Epithelial cell of proximal tubule (primary cell): ENCODE measurements at places on chromosomes 7 and 10.

- DNase-seq = no peak
These were observed 7.5 kb upstream of the GPNMB start for GRCh38 chr7:23238983-23239652.

- DNase-seq = no peak
These were observed 195.2 kb upstream of the KCND2 start for GRCh38 chr7:120077777-120078176.

GRCh38 chr10:103620352-103620740 is 126.8 kb downstream of the NEURL1 start:
- DNase-seq = no peak

- DNase-seq = no peak
These were observed 28.2 kb downstream of the IL15RA start for GRCh38 chr10:5949009-5949759.

- no peak for DNase-seq
These were observed 21.7 kb downstream of the RNF32 start for GRCh38 chr7:156662277-156662676.

- DNase-seq = no peak
These were observed 8.8 kb downstream of the CYREN start for GRCh38 chr7:135161669-135162068.
